Transverse colon (tissue), 4 donors: ENCODE measurements at places on chromosomes 2 and 18. TPM values are rescaled to one million over a fixed set of nuclear protein-coding genes. Genes with fewer than 3 reads are reported as not detected.

DNA sequence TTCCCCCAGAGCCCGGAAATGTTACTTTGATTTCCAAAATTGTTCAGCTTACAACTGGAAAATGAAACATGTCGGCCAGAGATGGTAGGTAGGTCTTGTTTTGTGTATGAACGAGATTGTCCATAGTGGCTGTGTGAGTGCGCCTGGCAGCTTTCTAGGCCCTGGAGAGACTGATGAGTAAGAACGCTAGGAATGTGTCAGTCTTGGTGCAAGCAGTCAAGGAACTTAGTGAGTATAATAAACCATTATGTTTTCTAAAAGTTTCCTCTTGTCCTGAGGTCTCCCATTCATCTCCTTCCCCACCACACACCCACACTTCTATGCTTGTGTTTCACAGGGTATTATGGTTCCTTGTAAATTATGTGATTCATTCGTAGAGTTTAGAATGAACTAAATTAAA is 234.2 kb downstream of the CDH2 start:
- no peak for DNase-seq

The GPR45 gene
- not detected for total RNA-seq

GRCh38 chr2:26067980-26068507 is 34.2 kb downstream of the RAB10 start:
- DNase-seq = no peak

DNA sequence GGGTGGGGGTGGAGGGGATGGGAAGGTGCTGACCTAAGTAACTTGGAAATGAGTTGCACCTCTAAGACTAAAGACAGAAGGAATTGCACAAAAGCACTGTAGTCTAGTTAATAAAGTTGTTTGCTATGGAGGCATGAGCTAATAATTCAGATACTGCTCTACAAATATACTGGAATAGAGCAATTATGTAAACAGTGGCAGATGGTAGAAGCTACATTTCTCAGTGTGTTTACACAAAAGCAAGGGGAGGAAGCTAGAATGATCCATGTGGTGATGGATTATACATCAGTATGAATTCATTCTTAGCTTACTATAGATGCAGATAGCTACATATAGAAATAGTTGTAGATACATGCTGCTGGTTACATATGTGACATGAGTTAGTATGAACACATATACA is 27.6 kb upstream of the UBE2F start:
- DNase-seq = no peak

GRCh38 chr2:138841459-138841858 is 61.3 kb upstream of the NXPH2 start:
- no peak for DNase-seq

- DNase-seq = no peak
Measured at GRCh38 chr2:85183076-85183475, 49.9 kb downstream of the TCF7L1 start.

GRCh38 chr2:157061799-157062198 is 195.7 kb upstream of the GALNT5 start:
- no peak for DNase-seq

- DNase-seq = no peak
Measured at GRCh38 chr2:52629531-52629930, 1138.1 kb upstream of the CHAC2 start.

DNA sequence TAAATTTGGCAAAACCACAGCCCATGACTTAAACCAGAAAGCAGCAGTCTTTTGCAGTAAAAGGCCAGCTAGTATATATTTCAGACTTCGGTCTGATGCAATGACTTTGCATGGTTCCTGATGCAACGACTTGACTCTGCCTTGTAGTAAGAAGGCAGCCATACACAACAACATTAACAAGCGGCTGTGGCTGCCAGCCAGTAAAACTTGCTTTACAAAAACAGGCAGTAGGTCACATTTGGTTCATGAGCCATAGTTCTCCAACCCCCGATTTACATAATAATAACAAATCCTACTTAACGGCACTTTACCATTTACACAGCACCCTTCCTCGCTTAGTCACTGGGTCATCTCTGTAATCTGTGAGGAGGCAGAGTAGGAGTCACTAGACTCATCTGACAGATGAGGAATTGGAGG is 410.3 kb downstream of the LRATD1 start:
- peak; percentile 59 for DNase-seq

GRCh38 chr2:225824748-225825449 is 425.4 kb downstream of the NYAP2 start:
- DNase-seq = no peak

The BCL2 gene
- total RNA-seq = 30.5 TPM

The KRTCAP3 gene
- total RNA-seq = 61.0 TPM

The CCDC102B gene
- 6.0 TPM for total RNA-seq

DNA sequence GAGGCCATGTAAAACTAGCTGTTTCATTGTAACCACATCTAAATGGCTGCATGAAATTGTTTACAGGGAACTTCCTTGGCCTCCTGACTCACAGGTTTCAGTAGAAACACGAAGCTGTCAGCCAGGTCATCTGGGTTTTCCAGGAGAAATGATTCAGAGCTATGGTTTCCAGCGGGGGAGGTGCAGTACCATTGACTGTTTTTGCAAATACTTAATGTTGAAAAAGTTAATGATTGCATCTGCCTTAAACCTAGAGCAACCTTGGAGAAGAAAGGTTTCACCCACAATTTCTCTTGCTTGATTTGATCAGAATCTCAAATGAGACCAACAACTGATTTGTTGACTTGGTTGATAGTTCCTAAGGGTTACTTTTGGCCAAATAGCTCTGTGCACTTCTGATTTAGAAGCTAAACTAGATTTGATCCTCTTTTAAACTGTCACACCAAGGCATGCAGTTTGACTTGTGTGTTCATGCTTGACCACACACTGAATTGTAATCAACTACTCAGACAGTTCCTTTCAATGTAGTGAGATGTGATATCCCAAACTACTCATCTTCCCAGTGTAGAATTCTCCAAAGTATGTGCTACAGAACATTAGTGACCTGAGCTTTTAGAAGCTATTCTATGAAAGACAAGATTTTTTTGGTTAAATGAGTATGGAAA is 193.5 kb upstream of the CHST9 start:
- no peak for DNase-seq

- DNase-seq = peak; percentile 32
Measured at GRCh38 chr18:77207540-77207939, 42.1 kb upstream of the GALR1 start.

DNA sequence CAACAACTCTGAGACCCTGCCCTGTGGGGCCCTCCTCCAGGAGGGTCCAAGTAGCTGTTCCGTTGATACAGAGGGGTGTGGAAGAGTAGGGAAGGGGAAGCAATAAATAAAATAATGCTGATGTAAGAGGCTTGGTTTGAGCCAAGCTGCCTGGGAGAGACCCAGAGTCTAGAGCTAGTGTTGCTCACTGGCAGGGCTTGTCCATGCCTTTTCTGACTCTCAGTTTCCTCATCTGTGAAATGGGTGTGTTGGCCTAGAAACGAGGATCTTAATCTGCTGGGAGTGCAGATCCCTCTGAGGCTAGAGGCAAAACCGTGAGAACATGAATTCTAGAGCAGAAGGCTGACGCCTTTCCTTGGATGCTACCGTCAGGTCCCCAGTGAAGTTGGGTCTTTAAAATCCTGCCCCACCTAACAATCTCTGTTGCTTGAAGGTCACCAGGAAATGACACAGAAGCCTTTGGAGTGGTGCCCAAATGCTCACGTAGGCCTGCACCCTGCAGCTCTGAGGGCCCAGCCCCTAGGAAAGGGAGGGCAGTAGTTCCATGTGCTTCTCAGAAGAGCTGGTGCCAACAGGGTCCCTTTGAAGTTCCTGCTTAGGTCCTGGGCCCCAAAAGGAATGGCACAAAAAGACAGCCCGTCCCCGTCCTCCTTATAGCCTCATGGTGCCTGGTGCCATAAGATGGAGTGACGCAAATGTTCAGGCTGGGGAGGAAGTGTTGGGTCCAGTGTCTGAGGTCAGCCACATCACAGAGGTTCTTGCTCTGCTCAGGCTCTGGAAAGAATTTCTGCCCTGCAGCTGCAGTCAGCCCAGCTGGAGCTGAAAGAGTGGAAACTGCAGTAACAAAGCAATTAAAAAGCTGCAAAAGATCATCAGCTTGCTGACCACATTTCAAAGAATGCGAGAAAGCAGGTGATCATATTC is 73.2 kb upstream of the SMAD2 start:
- DNase-seq = peak; percentile 66

- DNase-seq = no peak
Measured at GRCh38 chr2:241926541-241927311, 57.2 kb downstream of the RTP5 start.

- no peak for DNase-seq
Measured at GRCh38 chr2:24734741-24735140, 58.5 kb downstream of the PTRHD1 start.

DNA sequence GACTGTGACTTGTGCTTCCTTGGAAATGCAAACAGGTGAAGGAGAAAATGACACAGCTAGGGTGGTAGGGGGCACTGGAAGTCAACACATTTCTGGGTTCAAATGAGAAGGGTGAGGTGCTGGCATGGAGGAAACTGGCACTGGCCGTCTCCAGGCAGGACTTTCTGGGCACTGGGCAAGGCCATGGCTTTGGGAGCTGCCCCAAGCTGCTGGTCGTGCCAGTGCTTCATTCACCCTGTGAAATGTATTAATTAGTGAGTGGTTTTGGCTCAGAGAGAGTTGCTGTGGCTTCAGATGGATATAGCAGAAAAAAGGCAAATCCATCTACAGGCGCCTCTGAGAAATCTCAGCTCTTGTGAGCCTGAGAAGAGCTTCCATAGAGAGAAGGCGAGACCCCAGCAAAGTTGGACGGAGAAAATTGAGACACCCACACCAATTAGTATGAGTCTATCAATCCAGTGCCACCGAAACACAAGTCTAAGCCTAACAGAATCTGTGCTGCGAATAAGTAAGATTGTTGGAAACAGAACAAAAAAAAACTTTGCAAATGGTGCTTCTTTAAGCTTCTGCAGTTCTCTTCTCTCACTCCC is 202.1 kb upstream of the TNP1 start:
- no peak for DNase-seq

- no peak for DNase-seq
Measured at GRCh38 chr2:109370399-109371035, 241.5 kb downstream of the SH3RF3 start.

- DNase-seq = peak; percentile 67
Measured at GRCh38 chr18:48975817-48976649, 25.3 kb upstream of the SMAD7 start.

DNA sequence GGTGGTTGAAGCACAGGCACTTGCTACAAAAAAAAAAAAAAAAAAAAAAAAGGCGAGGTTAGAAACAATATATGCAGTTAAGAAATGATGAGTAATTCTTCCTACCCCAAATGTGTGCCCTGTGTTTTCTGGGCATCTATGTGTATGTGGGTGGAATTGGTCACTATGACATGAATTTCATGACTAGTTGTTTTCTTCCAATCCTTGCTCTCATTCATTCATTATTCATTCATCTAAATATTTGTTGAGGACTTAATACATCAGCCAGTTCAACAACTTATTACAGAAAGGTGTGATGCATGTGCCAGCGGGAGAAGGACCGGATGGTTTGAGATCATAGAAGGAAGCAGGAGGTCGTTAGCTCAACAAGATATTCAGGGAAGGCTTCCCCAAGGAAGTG is 8.3 kb upstream of the EGR4 start:
- DNase-seq = no peak

The RAX gene
- not detected for total RNA-seq

DNA sequence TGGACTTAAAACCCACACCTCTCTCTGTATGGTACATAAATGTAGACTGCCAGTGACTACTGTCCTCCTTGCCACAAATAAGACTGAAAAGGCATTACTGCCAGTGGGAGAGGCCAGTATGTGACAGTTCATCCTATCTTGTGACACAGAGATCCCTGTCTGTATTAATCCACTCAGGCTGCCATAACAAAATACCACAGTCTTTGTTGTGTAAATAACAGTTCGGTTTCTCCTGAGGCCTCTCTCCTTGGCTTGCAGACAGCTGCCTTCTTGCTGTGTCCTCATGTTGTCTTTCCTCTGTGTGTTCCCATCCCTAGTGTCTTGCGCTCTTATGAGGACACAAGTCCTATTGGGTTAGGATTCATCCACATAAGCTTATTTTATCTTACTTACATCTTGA is 46.4 kb upstream of the IL1RL1 start:
- DNase-seq = no peak

DNA sequence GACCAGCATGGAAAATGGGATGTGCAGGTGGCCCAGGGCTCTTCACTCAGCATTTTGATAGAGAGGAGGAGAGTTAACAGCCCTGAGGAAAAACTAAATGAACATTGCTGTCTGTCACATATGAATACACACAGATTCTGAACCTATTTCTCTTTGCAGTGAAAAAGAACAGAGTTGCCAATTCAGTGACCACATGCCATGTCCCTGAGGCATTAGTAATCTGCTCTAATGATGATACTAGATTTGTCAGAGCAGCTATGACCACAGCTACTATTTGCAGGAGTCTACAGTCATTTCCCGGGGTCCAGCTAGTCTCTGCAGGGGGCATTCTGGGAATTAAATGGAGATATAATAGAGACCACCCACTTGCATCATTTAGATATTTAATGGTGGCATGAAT is 267.6 kb downstream of the TMX3 start:
- DNase-seq = no peak

- no peak for DNase-seq
Measured at GRCh38 chr2:195117011-195117410, 540.0 kb upstream of the SLC39A10 start.

- DNase-seq = no peak
Measured at GRCh38 chr2:9094117-9094516, 90.6 kb upstream of the MBOAT2 start.

DNA sequence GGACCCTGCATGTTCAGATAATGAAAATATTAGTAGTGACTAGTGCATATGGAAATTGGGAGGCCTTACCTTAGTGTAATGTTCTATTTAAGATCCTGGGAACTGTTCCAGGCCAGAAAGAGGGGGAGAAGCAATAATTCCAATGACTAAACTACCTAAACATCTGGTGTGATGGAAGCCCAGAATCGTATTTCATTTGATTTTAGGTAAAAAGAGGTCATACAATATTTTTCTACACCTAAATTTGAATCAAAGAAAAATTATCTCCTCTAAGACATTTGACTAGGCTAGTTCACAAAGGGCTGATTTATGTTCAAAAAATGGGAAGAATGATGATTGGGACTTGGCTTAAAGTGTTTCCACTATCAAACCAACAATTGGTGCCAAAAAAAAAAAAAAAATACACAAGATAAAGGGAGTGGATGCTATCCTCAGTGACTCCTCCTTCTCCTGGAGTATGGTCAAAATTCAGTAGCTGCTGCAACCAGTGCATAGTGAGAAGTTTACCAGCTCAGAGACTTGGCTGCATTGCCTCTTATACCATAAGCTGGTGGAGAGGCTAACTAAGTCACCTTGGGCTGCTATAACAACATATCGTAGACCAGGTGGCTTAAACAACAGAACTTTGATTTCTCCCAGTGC is 1038.3 kb upstream of the ACVR2A start:
- DNase-seq = no peak
